RWPE1 (cell line): ENCODE measurements at places on chromosomes 13 and 19.

DNA sequence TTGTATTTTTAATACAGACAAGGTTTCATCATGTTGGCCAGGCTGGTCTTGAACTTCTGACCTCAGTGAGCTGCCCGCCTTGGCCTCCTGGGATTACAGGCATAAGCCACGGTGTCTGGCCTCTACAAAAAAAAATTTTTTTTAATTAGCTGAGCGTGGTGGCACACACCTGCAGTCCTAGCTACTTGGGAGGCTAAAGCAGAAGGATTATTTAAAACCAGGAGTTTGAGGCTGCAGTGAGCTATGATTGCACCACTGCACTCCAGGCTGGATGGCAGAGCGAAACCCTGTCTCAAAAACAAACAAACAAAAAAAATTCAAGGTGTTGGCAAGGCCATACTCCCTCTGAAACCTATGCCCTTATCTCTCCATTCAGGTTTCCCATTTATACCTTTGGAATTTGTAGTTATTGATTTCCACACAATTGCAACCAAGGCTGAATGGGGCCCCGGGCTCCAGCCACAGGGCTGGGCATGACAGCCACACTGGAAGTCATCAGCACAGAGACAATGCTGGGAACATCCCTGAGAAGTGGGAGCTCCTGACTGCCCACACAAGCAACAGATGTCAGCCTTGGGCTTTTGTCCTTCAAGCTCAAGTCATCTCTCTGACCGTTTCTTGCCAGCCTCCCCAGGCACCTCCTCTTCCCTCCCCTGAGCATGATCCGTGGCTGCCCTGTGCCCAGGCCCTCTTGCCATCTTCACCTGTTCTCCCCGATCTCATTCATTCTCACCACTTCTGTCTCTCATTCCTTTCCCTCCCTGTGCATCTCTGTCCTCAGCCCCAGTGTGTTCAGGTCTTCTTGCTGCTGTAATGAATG lies 27.2 kb upstream of the CALM3 start:
- no peak for DNase-seq

- peak; percentile 86 for DNase-seq
These were observed 230.5 kb upstream of the SERP2 start for GRCh38 chr13:44142941-44143665.

DNA sequence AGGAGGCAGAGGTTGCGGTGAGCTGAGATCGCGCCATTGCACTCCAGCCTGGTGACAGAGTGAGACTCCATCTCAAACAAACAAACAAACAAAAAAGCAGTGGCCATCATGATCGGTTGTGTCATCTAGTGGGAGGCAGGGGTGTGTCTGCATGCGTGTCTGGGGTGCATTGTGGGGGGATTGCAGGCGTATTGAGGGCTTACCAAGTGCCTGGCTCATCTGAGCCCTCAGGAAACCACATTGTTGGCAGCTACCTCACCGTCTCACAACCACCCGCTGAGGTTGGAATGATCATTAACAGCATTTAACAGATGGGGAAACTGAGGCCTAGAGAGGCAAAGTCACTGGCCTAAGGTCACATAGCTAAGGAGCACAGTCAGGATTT lies 30.5 kb downstream of the NFIC start:
- DNase-seq = no peak

DNA sequence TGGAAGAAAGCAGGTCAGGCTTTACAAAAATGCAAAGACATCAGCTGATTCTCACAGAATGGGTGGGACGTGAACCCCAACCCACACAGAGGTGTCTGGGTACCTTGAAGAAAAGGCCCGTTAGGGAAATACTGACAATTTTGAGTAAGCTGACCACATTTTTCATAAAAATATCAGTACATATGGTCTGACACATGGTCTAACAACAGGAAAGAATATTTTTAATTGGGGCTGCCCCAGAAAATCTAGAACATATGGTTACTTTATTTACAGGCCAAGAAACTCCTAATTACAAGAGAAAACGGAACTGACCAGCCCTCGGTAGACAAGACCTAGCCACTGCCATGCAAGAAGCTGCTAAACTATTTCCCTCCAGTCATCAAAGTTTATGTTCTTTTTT lies 48.7 kb upstream of the ITM2B start:
- no peak for DNase-seq

DNA sequence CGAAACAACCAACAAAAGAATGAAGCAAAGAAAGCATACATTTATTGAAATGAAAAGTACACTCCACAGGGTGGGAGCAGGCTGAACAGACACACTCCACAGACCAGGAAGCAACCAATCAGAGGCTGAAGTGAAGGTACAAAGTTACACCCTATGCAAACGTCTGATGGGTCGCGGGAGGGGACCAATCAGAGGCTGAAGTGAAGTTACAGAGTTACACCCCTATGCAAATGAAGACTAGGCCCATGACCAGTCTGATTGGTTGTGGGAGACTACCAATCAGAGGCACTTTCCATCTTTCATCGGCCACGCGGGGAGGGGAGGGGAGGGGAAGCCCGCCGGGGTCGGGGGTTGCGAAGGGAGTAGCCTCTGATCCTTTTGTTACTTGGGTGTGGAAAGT lies 12.4 kb upstream of the FBL start:
- DNase-seq = no peak

DNA sequence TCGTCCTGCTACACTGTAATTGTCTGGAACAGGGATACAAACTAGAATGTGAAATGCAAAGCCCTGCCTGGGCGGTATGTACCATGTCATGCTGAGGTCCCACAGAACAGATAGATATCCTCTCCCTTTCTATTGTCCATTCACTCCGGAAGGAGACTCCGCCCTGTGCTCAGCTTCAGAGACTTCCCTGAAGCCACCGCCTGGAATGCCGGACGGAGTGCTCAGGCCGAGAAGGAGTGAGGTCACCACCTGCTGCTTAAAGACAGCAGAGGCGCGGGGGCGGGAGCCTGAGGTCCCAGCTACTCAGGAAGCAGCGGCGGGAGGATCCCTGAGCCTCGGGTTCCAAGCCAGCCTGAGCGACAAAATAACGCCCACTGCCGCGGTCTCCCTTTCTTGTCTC lies 890 bp upstream of the ZNF611 start:
- no peak for DNase-seq

- no peak for DNase-seq
These were observed 407.8 kb downstream of the ZNF536 start for GRCh38 chr19:30780032-30780431.

- no peak for DNase-seq
These were observed 148.2 kb downstream of the RAP2A start for GRCh38 chr13:97582170-97582569.

DNA sequence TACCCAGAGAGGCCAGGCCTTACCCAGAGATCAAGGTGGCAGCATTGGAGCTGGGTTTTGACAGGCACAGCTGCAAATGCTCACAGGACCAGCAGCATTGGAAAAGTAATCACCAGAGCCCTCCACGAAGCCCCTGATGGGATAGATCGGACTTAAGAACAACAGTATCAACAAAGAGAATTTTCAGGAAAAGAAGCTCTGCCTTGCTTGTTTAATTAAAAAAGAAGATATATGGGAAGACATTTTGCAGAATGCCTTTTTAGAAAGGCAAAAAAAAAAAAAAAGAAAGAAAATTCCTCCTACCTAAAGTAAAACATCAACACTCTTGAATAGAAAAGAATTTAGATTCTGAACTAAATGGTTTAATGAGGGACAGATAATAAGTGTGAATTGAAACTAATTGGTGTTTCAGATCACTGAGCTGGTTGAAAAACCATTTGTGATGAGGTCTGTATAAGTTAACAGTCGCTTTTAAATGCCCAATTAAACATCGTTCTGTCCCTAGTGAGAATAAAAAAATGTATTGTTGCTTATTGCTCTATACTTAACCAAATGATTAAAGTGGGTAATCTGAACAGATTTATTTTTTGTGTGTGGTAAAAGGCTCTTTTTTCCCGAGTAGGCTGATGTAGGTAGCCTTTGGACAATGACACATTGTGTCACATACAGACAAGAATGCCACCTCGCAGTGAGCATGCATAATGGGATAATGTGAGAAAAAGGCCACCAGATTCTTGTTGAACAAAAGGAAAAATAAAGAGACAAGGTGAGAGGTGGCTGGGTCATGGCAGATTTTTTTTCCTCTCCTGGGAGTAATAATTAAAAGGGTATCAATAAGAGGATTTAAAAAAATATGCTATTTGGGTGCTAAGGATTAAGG lies 93.0 kb upstream of the ARGLU1 start:
- no peak for DNase-seq

GRCh38 chr13:74966814-74967424 lies 515.0 kb downstream of the TBC1D4 start:
- no peak for DNase-seq

GRCh38 chr13:98372876-98373275 lies 195.8 kb upstream of the RNF113B start:
- no peak for DNase-seq

- no peak for DNase-seq
These were observed 128.9 kb upstream of the KLHL1 start for GRCh38 chr13:70237131-70237530.

GRCh38 chr19:6069268-6069791 lies 41.0 kb downstream of the RFX2 start:
- no peak for DNase-seq

- peak; percentile 41 for DNase-seq
These were observed 3.7 kb downstream of the TINCR start for GRCh38 chr19:5563935-5564612.

- DNase-seq = no peak
These were observed 2661.4 kb downstream of the PCDH9 start for GRCh38 chr13:64568748-64569147.

- no peak for DNase-seq
These were observed 271.9 kb upstream of the GPC6 start for GRCh38 chr13:92954746-92955145.

- peak; percentile 37 for DNase-seq
These were observed 170.4 kb upstream of the UBL3 start for GRCh38 chr13:30020726-30021312.

- no peak for DNase-seq
These were observed 3.8 kb upstream of the ALOX5AP start for GRCh38 chr13:30731361-30732045.

DNA sequence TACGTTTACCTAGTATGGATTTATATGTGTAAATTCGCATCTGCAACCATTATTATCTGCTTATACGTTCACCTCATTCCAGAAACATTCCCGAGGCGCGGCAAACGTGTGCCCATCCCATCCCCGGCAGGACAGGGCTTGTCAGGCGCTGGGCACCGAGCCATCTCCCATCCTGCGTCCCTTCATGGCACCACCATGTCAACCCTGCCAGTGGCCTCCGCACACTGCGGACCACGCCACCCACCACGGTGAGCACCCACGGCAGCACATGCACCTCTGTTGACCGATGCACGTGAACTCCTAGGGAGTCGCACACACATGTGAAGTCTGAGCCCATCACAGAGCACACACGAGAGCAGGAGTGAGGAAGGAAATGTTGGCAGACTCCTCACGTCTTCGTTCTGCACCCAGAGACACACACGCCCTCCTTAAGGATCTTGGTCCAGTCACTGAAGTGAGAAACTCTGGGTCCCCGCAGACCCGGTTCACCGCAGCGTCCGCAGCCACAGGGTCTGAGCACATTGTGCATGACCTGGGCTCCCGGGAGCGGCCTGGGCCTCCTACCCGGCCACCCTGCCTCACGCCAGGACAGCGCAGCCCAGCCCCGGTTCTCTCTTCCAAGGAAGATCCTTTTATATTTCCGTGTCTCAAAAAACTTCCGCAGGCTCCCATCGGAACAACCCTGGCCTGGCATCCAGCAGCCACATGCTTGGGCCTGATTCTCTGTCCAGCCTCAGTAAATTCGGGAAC lies 68.4 kb upstream of the C13orf46 start:
- DNase-seq = peak; percentile 46

DNA sequence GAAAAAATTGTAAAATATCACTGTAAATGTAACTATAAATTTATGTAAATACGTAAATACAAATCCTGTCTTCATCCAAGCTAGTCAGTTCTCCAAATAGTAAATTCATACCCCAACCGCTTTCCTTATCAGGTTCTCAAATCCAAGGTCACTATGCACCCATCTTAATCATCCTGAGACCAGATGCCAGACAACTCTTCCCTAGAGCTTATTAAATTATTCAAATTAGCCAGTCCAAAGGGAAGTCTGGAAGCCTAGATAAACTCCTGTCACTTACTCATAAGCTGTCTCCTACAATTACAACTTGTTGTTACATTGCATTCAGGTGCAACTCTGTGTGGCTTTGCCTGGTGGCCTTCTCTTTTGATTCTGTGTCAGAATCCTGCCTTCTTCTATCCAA lies 836.1 kb upstream of the PCDH20 start:
- no peak for DNase-seq

DNA sequence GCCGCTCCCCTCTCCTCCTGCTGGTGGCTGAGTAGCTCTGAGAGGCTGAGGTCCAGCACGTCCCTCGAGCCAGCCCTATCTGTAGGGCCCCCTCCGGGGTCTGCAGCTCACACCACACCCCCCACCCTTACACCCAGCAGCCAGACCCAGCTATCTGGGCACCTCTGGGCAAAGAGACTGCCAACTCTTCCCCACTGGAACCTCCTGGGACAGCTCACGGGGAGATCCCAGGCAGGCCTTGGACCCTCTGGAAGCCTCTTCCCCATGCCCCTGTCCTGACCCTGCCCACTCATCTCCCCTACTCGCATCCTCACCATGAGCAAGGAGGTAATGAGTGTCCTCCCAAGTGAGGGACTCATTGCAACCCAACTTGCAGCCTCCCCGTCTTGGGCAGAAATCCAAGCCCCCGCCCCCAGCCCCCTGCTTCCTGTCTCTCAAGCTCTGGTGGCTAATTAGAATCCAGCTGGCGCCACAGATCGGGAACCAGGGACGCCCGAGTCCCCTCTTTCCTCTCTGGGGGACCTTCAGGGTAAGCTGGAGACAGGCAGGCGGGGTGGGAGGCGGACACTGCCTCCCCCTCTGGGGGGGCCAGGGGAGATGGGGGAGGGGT lies 22.1 kb downstream of the ADGRL1 start:
- DNase-seq = no peak

- DNase-seq = no peak
These were observed 62.0 kb upstream of the EDNRB start for GRCh38 chr13:77980592-77980991.

- no peak for DNase-seq
These were observed 25.6 kb downstream of the RUBCNL start for GRCh38 chr13:46361276-46361934.

- DNase-seq = no peak
These were observed 7.5 kb upstream of the PLA2G4C start for GRCh38 chr19:48118131-48118517.

GRCh38 chr19:6375411-6376010 lies at the start of gene PSPN:
TSS of gene PSPN (minus strand) at chr19:6375933. CDS start at chr19:6375849, 84 bp downstream.
- no peak for DNase-seq
